Stimulated activated CD4-positive, alpha-beta T cell treated with anti-CD3 and anti-CD28 coated beads, Interleukin-12 subunit alpha, Interleukin-12 subunit beta, amount 100 ng/mL, for 4 hours (primary cell): ENCODE measurements at places on chromosomes 11 and 22.
A peak's percentile ranks its signal among the peaks of the same experiment; 100 is the strongest.

DNA sequence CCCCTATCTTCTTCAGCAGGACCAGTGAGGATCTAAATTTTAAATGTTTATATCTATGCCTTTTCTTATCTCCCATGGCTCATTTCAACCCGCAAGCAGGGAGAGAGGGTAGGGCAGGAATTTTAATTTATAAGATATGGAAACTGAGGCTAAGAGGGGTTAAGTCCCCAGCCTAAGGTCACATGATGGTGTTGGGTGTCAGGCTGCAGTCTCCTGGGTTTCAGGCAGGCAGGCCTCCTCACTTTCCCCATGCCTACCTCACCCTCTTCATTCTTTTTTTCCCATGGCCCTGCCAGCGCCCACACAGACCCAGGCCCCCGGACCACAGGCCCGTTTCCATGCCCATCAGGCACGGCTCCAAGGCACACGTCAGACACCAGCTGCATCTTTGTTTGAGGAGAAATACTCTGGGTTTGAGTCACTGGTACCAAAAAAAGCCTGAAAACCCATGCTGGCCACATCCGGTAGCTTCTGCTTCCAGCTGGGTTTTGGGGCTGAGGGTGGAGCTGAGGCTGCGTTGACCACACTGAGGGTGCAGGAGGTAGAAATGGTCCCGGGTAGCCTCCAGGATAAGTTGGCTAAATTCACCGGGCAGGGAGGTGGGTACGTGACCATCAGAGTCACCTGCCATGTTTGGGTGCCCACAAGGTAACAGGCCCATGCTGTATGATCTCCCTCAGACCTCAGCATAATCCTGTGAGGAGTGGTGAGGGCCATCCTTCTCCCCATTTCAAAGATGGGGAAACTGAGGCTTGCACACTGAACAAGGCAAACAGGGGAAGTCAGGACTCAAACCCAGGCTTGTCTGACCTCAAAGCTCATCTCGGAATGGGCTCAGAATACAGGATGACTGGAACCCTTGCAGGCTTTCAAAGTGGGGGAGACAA lies 7.5 kb downstream of the CRYBB1 start:
- DNase-seq, result no peak

DNA sequence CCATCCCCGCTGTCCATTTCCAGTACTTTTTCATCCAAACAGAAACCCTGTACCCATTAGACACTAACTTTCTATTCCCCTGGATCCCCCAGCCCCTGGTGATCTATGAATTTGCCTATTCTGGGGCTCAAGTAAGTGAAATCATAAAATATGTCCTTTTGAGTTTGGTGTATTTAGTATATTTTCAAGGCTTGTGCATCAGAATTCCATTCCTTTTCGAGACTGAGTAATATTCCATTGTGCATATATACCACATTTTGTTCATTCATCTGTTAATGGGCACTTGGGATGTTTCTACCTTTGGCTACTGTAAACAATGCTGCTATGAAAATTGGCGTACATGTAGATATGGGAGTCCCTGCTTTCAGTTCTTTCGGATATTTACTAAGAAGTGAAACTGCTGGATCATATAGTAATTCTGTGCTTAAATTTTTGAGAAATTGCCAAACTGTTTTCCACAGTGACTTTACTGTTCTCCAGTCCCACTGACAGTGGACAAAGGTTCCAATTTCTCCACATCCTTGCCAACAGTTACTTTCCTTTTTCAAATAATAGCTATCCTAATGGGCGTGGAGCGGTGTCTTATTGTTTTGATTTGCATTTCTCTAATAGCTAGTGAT lies 16.1 kb downstream of the APLP2 start:
- no peak for DNase-seq

- DNase-seq, result no peak
These were observed 8.3 kb downstream of the ATP5MGL start for GRCh38 chr22:42632096-42632495.

- no peak for DNase-seq
These were observed 21.3 kb upstream of the BACE1-AS start for GRCh38 chr11:117269856-117270255.

GRCh38 chr11:66277471-66278362 lies at the start of gene CNIH2:
Gene CNIH2 (plus strand): TSS chr11:66278175. CDS start chr11:66278457, 282 bp downstream.
- DNase-seq, result peak; percentile 55

DNA sequence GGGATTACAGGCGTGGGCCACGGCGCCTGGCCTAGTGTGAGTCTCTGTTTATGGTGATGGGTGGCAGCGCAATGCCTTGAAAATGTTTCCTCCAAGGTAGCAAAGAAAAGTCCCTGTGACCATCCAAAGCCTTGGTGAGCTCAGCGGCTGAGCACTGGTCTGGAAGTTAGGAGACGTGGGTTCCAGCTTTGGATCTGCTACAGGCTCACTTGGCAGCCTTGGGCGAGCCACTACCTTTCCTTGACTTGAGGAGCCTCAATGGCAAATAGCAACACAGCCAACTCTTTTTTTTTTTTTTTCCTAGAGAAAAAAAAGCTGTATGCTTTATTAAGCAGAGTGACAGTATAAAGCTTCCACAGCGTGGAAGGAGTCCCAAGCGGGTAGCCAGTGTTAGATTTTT lies 61.3 kb upstream of the RASD2 start:
- no peak for DNase-seq
